Vagina (tissue), 2 donors: ENCODE measurements at places on chromosomes 7 and 10. TPM values are rescaled to one million over a fixed set of nuclear protein-coding genes. Genes with fewer than 3 reads are reported as not detected.

DNA sequence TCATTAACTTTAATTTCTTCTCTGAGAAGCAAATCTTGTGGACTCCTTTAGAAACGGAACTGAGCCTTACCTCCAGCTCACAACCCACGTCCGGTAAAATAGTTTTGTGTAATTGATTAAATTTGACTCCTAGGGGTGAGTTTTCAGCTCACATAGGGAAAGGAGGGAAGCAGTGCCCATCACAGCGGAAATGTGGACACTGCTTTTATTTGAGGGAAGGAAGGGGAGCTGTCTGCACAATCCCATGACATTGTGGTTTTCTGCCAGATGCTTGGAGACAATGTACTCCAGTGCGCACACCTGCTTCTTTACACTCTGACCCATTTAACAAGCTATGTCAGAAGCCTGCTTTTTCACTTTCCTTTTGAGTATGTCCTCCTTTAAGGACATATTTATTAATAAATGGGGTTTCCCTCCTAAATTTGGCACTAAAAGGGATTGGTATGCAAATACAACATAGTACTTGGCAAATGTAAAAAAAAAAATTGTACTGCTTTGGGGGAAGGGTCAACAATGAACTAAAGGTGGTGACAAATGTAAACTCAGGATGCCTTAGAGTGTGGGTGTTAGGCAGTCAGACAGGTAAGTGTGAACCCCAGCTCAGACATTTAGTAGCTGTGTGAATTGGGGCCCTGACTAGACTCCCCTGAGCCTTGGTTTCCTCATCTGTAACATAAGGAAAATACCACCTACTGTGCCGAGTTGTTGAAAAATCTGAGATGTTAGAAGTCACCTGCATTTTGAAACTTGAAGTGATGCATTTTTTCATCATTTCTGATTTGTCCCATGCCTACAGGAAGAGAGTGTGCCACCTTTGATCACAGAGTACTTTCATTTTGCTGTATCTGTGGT lies 90.2 kb upstream of the KLF6 start:
- DNase-seq = no peak

The INMT gene
- 5.6 TPM for total RNA-seq

DNA sequence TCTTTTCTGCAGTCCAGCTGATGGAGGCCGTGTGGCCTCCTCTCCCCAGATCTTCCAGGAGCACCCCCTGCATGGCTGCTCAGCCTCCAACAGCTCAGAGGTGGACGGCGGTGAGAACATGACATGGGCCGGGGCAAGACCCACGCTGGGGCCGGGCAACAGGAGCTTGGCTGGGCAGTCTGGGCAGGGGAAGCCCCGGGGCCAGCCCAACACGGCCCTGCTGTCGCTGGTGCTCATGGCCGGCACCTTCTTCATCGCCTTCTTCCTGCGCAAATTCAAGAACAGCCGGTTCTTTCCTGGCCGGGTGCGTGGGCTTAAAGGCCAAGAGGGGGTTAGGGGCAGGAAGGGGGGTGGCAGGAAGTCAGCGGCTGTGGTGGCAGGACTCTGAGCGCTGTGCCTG lies 6.6 kb downstream of the FASTK start:
- no peak for DNase-seq

DNA sequence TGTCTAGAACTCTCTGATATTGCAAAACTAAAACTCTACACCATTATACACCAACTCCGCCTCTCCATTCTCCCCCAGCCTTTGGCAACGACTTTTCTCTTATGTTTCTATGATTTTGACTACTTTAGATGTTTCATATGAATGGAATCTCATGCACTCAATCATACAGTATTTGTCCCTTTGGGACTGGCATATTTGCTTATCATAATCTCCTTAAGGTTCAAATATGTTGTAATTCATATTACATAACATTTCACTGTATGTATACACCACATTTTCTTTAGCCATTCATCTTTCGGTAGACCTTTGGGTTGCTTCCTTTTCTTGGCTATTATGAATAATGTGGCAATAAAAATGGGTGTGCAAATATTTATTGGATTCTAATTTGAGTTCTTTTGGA lies 164.4 kb downstream of the ARL4A start:
- no peak for DNase-seq

GRCh38 chr7:31894308-31894707 lies 175.9 kb downstream of the PDE1C start:
- DNase-seq = no peak

DNA sequence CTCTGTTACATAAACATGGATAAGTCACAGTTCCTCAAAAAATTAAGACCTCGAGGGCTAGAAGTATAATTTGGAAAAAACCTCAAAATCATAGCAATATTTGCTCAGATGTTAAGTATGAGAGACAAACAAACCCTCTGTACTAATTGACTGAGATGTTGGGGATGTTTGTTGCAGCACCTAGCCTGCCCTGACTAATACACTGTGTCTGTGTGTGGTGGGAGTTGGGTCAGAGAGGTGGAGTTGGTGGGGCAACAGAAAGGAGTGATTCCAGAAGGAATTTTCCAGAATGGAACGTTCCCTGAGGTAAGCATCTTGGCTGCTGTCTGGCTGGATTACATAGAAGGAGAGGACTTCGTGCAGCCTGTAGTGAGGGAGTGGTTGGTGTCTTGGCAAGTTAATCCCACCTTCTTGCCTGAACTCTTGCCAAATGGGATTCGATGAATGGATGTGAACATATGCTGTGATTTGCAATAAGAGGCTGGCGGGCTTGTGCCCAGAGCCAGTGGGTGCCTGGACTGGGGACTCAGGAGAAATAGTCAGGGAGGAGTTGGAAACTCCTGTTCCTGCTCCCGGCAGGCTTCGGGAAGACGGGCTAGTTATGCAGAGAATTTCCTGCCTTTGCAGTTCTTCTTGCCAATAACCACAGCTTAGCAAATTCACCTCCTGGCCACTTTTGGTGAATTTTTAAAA lies 9.3 kb upstream of the FAM180A start:
- peak; percentile 37 for DNase-seq
